ENCODE measurements at places on chromosomes 7 and 10.

- DNase-seq = no peak
Observed at GRCh38 chr10:73262105-73262730, 9.8 kb upstream of the MRPS16 start.

- DNase-seq = no peak
Observed at GRCh38 chr10:23204773-23205172, 12.7 kb downstream of the PTF1A start.

GRCh38 chr7:40230101-40230500, 95.3 kb downstream of the SUGCT start:
- no peak for DNase-seq

GRCh38 chr7:1531979-1532455, 1.5 kb downstream of the MAFK start:
- no peak for DNase-seq

- no peak for DNase-seq
Observed at GRCh38 chr10:117656385-117657367, 114.1 kb downstream of the EMX2 start.

- DNase-seq = no peak
Observed at GRCh38 chr7:92916770-92917224, 80.4 kb upstream of the CDK6 start.

GRCh38 chr7:75945297-75946168, 30.6 kb downstream of the POR start:
- DNase-seq = no peak

DNA sequence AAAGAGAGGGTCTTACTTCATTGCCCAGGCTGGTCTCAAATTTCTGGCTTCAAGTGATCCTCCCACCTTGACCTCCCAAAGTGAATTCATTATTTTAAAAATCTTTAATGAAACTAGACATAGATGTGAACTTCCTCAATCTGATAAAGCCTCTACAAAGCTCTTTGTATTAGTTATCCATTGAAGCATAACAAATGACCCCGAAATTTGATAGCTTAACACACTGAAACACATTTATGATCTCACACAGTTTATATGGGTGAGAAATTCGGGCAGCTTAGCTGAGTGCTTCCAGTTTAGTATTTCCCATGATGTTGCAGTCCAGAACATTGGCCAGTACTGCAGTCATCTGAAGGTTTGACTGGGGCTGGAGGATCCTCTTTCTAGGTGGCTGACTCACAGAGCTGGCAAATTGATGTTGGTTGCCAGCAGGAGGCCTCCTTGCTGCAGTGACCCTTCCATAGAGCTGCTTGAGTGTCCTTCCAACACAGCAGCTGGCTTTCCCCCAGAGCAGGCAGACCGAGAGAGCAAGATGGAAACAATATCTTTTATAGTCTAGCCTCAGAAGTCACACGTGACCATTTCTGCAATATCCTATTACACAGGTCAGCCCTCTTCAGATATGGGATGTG, 16.6 kb upstream of the WNT8B start:
- DNase-seq = no peak

GRCh38 chr7:123538189-123538714, 3.9 kb upstream of the IQUB start:
- DNase-seq = no peak

DNA sequence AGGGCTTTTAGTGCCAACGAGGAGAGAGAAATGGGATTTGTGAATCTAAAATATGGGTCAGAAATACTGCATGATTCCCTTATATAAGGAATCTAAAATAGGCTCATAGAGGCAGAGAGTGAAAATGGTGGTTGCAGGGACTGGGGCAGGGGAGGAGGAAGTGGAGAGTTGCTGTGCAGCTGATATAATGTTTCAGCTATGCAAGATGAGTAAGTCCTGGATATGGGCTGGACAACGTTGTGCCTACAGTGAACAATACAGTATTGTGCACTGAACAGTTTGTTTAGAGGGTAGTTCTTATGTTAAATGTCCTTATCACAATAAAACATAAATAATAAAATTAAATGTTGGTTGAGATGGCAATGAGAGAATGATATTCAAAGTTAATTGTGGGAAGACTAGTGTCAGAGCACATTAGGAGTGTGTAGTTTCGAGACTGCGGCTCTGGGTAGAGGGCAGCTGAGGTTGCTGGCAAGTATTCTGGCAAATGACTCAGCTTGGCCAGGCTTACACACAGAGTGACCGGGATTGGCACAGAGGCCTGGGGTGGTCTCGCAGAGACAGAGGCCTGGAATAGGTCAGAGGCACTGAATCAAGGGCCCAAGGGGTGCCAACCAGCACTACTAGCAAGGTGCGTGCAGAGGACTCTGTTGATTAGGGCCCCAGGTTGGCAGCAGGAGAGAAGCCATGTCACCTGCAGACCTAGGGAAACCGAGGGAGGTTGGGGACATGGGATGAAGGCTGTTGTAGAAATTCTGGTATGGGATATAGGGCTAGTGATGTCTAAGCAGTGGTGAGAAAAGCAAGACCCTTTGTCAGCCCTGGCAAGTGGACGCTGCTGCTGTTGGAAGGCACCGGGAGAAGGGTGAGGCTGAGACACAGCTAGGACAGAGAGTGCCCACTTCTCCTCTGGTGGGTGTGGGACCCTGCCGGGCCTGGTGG, 2.8 kb upstream of the DEPP1 start:
- no peak for DNase-seq

DNA sequence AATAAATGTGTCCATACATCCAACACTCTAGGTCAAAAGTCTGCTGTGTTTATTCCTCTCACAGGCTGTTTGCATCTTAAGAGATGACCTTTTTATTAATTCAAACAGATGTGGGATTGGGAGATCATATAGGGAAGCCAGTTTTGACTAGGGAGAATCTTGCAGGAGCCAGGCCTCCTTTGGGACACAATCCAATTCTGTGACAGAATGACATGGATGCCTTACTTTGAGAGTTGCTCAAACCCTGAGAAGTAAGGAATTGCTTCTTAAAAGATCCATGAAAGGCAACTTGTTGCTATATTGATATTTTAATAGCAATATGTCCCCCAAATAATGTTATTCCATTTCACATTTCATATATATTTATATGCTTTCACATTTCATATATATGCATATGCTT, 53.5 kb upstream of the CACNB2 start:
- DNase-seq = no peak

GRCh38 chr10:78852466-78853240, 216.1 kb upstream of the ZMIZ1 start:
- DNase-seq = no peak

Data from stimulated activated CD8-positive, alpha-beta memory T cell treated with anti-CD3 and anti-CD28 coated beads, Interleukin-4, amount 100 ng/mL, for 4 hours (primary cell).